Caco-2 (cell line): ENCODE measurements at places on chromosomes 12 and 14. TPM values are rescaled to one million over a fixed set of nuclear protein-coding genes. Genes with fewer than 3 reads are reported as not detected.

- no peak for DNase-seq
These were observed 58.2 kb downstream of the HMGA2 start for GRCh38 chr12:65882486-65882885.

GRCh38 chr12:127162902-127163301 is 1104.1 kb upstream of the TMEM132C start:
- DNase-seq = no peak

The SLCO1B3 gene
- total RNA-seq = 0.20 and 0.81 TPM in 2 replicates

DNA sequence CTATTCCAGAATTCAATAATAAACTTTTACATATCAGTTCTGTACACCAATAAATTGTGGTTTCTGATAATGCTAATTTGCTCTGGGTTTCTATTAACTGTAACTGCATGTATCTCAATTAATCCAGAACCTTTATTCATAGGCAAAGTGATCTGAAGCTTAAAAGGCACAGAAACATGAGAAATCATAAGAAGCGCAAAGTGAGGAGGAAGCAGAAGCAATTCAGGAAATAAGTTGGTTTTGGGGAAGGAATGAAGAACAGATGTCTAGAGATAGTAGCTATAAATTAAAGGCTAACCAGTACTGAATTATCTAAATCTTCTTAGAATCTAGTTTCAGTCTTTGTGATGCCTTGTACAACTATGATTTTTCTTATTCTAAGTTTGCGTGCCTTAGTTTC is 24.6 kb downstream of the KERA start:
- no peak for DNase-seq

GRCh38 chr14:100988956-100989355 is 85.4 kb upstream of the RTL1 start:
- DNase-seq = no peak

DNA sequence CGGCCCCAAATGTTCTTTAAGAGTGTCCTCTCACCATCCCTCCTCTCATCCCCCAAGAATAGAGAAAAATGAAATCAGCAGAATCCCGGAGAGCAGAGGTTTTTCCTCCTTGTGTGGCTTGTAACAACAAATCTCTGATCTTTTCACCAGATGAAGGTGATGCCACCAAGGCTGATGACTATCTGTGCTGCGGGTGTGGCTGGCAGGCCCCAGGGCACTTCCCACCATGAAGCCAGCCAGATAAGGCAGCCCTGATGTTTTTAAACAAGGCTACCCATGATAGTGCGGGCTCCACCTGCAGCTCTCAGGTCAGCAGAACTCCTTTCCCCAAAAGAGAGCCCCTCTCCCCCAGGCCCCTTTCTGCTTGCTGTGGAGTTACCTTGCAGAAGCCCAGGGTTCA is 58.0 kb upstream of the PARP11 start:
- DNase-seq = no peak

DNA sequence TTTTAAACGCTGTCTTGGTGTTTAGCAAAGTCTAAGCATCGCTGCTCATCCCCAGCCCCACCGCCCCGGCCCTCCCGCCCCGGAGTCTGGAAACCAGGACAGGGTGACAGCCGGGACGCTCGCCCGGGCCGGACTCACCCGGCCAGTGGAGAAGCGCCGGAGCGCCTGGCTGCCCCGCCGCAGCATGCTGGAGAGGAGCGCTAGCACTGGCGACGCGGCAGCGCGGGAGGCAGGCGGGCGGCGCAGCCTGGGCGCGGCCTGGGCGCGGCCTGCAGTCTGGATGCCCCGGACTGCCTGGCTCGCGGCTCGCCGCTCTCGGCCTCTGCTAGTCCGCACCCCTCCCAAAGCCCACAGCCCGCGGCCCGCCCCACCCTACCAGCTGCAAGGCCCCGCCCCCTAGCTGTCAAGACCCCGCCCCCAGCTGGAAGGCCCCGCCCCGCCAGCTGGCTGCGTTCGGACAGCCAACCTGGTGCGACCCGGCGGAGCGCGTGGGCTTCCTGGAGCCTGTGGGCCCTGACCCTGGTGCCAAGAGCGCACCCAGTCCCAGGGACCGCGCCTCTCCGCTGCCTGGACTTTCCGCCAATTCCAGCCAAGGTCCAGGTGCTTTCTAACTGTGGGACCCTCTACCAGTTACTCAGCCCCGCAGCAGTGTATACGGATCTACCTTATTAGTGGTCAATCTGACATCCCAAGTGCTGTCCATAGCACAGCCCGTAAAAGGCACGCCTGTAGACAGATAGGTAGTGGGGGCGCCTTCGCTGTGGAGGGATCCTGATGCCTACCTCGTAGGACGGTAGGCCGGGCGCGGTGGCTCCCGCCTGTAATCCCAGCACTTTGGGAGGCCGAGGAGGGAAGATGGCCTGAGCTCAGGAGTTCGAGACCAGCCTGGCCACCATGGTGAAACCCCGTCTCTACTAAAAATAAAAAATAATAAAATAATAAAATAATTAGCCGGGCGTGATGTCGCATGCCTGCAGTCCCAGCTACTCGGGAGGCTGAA is at the start of gene ALDH1L2:
Gene ALDH1L2 (minus strand): TSS at position 208 of the 1,000 bp plus-strand sequence. CDS start 22 bp downstream, at position 186.
- peak; percentile 87 for DNase-seq

DNA sequence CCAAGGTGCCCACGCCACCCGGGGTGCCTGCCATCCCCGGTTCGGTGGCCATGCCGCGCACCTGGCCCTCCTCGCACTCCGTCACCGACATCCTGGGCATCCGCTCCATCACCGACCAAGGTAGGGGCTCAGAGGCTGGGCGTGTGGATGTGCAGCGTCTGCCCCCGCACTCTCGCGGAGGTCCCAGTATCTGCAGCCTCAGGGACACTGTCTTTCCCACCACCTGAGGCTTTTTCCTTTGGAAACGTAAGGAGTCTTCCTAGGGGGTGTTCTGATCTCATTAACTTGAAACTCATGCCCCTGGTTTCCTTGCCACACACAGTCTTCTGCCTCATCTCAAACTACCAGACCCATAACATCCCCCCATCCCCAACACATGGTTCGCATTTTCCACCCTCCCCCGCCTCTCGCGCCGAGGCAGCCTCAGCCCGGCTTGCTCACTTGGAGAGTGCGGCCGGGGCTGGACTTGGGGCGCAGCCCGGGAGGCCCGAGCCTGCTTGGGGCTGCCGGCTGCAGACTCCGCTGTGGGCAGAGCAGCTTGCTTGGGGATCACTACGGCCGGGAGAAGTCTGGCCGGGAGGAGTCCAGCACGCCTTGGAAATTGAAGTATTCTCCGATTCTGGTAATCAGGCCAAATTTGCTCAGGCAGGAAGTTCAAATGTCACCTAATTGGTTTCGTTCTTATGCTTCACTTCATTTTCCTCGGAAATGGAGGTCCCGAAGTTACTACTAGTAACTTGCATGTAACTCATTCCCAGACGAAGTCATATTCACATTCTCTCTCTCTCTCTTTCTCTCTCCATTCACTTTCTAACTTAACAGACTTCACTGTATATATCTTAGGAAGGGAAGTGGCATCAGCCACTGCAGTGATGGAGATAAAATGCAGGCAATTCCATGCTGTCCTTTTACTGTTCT is 2.0 kb downstream of the PAX9 start:
- DNase-seq = no peak

The MSI1 gene
- total RNA-seq = 21.7 and 24.8 TPM in 2 replicates
